Bronchial epithelial cell (primary cell): ENCODE measurements at places on chromosomes 2 and 18. TPM values are rescaled to one million over a fixed set of nuclear protein-coding genes. Genes with fewer than 3 reads are reported as not detected.

GRCh38 chr2:162057426-162057825 lies 16.6 kb downstream of the DPP4 start:
- no peak for DNase-seq

DNA sequence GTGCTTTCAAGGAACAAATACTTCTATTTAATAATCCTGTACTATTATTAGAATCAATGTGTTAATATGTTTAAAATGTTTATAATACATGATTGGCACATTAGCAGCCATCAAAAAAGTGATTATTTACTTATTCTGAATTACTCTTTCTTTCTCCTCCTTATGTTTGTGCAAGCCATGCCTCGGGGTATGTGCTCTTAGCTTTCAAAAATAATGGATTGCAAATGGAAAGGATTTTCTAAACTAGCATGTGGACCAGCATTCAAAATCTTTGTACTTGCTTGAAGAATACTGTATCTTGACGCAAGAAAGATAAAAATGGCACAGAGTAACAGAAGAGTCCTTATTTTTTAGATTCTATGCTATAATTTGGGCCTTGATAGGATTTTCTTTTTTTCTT lies 156.5 kb downstream of the CDH7 start:
- no peak for DNase-seq

- peak; percentile 42 for DNase-seq
These were observed 54.8 kb downstream of the ABI2 start for GRCh38 chr2:203383038-203383437.

DNA sequence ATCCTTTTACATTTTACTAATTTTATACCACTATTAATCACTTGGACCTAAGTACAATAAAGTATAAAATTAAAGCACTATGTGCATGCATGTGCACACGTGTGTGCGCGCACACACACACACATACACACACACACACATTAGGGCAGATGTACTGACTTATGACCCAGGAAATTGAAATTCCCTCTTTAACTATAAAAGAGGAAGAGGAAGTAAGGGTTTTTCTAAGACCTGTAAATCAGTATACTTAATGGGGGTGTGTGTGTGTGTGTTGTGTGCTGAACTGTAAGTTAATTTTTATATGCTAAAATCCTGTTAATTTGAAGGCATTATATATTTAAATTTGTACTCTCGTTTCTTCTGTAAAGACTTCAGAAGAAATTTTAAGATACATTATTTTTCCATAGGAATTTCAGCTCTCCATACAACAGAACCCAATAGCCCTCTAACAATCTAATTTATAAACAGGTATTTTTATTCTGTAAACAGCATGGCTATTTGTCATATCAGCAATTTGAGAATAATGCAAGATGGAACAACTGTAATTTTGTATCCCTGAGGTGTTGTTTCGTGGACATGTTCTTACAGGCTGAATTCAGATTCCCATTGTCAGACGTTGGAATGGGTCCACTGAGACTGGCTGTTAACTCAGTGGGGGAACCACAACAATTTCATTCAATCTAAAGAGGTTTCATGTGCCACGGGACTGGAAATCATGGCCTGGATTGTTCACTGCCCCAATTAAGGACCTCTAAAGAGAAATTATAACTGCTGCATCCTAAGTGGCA lies 90.9 kb downstream of the PLA2R1 start:
- DNase-seq: peak; percentile 79

MBD2 gene
- total RNA-seq: 36.3 and 58.4 TPM in 2 replicates

CHRND gene
- total RNA-seq: not detected in 2 replicates

CDH7 gene
- total RNA-seq: not detected in 2 replicates

DNA sequence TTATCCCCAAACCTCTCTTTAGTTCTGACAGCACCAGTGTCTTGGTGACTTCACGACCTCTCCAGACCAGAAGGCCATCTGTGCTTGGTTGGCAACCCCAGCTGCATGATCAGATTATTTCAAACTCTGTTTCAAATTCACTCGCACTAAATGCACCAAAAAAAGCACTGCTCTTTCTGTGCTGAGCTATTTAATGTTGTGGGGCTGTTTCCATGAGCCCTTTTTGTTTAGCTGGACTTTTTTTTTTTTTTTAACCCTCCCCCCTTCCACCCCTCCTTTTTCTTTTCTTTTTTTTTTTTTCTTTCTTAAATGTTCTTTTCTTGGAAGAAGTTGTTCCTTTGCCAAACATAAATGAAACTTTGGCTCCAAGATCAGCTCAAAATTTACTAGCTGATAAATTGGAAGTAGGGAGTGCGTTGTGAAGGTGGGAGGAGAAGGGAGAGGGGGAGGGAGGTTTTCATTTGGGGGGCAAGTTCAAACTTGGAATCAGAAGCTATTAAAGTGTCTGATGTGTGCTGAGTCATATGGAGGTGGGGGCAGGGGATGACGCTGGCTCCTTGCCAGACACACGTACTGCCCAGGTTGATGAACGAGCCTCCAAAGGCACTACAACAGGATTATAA lies 543.0 kb upstream of the TNP1 start:
- peak; percentile 92 for DNase-seq

DNA sequence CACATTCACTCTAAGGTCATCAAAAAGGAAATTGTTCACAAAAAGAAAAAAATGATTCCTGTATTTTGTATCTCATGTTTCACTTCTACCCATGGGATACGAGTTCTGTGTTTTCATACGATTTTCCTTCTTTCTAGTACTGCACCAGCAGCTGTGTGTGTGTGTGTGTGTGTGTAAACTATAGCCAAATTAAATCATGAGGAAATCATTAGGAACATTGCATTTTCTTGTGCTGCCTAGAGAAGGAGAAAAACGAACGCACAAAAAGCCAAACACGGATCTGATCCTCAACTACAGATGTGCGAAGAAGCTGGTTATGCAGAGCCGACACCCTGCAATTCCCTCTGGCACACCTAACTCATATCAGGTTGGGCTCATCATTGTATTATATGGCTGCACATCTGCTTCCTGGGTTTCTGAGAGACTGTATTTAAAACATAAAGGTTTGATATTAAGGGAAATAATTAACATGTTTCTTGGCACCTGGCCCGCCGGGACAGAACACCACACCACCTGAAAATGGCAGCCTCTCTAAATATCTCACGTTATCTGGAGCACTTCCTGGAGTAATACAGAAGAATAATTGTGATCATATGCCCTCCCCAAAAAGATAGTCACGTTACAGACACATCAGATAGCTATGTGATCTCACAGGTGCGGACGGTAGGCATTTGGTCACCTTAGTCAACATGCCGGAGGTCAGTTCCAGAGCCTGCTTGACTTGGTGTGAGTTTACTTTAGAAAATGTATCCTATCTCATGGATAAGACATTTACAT lies 586.3 kb upstream of the SALL3 start:
- no peak for DNase-seq

TTC31 gene
- total RNA-seq: 5.8 and 6.8 TPM in 2 replicates

- peak; percentile 85 for DNase-seq
These were observed 360.1 kb upstream of the CHAC2 start for GRCh38 chr2:53407363-53408080.

DNA sequence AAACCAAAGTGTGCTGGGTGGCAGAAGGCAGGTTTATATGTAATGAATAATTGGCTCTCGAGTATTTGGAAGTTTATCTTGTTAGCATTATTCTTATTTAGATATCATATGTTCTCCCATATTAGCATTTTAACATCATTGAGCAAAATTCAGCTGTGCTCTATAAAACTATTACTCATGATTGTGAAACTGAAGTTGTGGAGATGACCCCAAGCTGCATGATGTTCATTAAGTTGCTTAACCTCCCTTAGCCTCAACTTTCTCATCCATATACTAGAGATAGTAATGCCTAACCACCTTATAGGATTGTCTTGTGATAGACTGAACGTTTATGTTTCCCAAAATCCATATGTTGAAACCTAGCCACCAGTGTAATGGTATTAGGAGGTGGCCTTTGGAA lies 346.3 kb downstream of the SATB2 start:
- no peak for DNase-seq

DNA sequence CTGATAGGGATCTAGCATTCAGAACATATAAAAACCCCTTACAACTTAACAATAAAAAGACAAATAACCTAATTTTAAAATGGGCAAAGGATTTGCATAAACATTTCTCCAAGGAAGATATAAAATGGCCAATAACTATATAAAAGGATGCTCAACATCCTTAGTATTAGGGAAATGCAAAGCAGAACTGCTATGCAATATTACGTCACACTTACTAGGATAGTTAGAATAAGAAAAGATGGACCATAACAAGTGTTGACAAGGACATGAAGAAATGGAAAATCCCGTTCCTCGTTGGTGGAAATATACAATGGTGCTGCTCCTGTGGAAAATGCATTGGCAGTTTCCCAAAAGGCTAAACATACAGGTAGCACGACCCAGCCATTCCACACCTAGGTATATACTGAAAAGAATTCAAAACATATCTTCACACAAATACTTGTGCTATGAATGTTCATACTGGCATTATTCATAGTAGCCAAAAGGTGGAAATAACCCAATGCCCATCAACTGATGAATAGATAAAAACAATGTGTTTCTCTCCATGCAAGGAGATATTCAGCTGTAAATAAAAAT lies 48.2 kb upstream of the REV1 start:
- no peak for DNase-seq

GRCh38 chr2:63283273-63283672 lies 232.6 kb downstream of the OTX1 start:
- no peak for DNase-seq

LGALSL gene
- total RNA-seq: 10.0 and 14.0 TPM in 2 replicates

- DNase-seq: no peak
These were observed 25.3 kb upstream of the RPL31 start for GRCh38 chr2:100976645-100977391.

DNA sequence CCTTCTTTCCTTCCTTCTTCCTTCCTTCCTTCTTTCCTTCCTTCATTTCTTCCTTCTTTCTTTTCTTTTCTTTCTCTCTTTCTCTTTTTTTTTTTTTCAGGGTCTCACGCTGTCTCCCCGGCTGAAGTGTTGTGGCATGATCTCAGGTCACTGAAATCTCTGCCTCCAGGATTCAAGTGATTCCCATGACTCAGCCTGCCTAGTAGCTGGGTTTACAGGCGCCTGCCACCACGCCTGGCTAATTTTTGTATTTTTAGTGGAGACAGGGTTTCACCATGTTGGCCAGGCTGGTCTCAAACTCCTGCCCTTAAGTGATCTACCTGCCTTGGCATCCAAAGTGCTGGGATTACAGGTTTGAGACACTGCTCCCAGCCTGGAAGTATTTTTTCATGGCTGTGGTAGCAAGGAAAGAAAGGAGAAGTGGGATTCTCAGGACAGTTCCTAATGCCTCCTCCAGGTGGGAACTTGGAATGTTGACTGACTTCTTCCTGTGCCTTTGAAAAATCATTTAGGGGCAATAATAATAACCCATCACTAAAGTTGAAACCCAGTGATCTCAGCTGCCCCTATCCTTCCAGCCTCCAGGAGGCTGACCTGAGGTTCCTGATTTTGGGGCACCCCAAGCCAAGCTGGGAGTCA lies 89.3 kb upstream of the CELF4 start:
- DNase-seq: no peak

DNA sequence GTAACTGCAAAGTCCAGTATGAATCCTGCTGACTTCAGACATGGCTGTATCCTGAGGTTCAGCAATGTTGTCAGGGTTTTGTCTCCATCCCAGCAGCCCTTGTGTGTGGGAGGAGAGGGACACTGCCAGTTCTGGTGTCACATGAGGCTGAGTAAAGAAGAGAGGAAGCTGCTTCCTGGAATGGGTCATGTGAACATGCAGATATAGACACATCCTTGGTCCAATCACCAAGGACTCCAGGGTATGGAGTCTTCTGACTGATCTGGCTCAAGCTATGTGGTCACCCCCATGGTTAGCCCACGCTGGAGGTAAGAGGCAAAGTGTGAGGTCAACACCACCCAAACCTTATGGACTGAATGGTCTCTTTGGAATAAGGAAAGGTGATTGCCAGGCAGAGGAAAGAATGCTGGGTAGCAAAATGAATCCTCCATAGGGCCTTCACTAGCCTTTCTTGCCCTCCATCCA lies 134.4 kb upstream of the SLC1A4 start:
- DNase-seq: no peak

DNA sequence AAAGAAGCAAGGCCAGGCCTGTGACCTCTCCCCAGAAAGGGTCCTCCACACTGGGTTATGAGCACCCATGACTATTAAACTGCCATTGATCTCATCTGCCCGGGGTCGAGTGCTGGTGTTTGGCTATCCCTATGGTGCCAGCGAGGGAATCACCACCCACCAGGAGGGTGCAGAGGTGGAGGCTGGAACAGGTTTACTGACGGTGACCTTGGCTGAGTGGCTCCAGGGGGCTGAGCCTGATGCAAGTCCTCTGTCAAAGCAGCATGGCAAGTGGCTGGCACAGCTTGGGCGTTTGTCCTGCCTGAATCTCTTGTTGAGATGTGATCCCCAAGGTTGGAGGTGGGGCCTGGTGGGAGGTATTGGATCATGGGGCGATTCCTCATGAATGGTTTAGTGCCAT lies 196.4 kb upstream of the HDAC4 start:
- DNase-seq: no peak

- no peak for DNase-seq
These were observed 49.9 kb upstream of the GALR1 start for GRCh38 chr18:77199707-77200106.

DNA sequence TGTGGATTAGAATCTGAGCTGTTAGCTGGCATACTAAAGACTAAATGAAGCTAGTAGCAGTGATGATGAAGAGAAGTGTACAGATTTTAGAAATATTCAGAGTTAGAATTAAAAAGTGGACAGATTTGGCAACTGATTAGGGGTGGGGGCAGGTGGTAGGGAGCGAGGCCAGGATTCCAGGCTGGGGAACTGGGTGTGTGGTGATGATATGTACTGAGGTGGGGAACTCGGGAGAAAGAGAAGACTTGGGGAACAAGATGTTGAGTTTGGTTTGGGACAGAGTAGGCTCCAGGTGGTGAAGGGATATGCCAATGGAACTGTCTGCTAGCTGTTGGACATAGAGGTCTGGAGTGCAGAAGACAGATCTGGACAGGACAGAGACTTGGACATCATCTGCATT lies 9.2 kb upstream of the CYP26B1 start:
- DNase-seq: no peak

DNA sequence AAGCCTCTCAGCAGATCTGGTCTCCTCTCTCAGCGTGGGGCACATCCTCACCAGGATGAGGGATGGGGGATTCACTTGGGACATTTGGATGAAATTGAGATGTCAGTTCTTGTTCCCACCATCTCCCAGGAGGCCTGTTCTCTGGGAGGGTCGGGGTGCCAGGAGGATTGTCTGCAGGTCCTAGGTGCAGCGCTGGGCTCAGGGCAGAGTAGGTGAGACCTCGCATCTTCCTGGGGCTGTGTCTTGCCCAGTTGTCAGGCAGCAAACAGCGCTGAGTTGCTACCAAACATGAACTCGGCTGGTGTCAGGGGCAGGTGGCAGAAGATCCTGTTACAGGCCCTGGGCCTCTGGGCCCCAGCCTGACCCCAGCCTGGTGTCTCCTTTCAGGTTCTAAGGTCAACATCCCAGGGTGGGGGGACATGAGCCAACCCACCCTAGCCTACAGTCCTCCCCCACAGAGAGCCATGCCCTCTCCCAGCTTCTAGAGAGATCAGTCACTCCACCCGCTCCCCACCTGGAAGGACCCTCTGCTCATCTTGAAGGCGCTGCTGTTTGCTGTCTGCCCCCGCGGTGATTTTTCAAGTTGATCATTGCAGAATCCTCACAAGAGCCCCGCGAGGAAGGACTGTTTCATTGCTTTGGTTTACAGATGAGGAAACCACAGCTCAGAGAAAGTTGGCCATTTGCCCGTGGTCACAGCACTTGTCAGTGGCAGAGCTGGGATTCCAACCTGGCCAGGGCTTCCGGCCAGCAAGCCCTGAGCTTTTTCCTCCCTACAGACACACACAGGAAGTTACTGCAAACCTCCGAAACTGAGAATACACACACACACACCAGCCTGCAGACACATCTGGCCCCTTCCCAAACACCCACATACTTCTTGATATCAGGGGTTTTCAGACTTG lies 83.9 kb downstream of the STPG4 start:
- peak; percentile 14 for DNase-seq
